Right atrium auricular region (tissue), 2 donors: ENCODE measurements at places on chromosomes 2 and 18. TPM values are rescaled to one million over a fixed set of nuclear protein-coding genes. Genes with fewer than 3 reads are reported as not detected.

DNA sequence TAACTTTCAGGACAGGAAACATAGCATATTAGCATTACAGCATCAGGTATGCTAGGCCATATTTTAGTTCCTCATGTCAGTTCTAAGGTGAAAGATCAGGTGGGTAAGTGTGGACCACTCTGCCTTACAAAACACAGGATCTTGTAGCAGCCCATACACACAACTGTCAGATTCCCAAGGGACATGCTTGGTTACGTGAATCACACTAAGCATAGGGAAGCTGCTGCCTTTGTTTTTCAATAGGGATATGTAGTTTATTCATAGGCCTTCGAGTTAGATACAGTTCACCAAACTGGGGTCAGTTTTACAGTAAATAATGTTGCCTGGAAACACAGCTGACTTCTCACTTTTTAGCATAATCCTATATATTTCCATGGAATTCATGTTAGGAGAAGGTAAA, 116.1 kb upstream of the OTX1 start:
- DNase-seq, result no peak

- no peak for DNase-seq
Measured at GRCh38 chr2:186559370-186559769, 30.5 kb upstream of the ITGAV start.

DNA sequence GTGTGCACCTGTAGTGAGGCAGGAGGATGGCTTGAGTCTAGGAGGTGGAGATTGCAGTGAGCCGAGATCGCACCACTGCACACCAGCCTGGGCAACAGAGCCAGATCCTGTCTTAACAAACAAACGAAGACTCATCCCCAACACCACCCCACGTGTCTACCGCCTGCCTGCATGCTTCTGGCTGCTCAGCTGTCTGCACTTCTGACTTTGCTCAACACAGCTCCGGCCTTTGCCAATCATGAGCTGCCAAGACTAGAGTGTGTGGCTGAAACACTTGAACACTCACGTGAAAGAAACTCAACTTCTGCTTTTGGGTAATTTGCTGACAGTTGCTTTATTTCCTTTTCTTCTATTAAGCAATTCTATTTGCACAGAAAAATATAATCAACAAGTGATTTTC, 32.1 kb upstream of the SP3 start:
- peak; percentile 95 for DNase-seq

- no peak for DNase-seq
Measured at GRCh38 chr2:32064021-32064601, 755 bp downstream of the SPAST start.

DNA sequence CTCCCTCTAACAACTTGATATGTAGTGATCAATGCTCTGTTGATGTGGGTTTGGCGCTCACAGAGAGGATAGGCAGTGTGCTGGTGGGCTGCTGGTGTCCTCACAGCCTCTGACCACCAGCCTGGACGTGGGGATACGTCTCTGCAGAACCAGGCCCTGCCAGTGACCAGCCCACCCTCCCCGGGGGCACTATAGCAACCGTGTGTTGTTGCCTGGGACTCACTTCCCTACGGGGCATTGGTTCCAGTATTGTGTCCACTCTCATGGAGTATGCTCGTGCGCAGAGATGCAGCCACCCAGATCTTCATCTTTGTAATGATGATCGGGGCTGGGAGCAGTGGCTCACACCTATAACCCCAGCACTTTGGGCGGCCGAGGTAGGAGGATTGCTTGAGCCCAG, 180.1 kb downstream of the LDLRAD4 start:
- no peak for DNase-seq

The OTOS gene
- total RNA-seq, result not detected

The HMSD gene
- total RNA-seq, result 0.48 TPM

The CRYGC gene
- total RNA-seq, result not detected

The BCL11A gene
- 2.2 TPM for total RNA-seq

The IL18RAP gene
- 0.30 TPM for total RNA-seq
